ENCODE measurements at places on chromosomes 6 and 20. TPM values are rescaled to one million over a fixed set of nuclear protein-coding genes. Genes with fewer than 3 reads are reported as not detected.

GRCh38 chr6:156992020-156992804, 215.0 kb downstream of the ARID1B start:
- DNase-seq = no peak

GRCh38 chr6:72811971-72812421, 190.1 kb downstream of the KCNQ5 start:
- DNase-seq = no peak

DNA sequence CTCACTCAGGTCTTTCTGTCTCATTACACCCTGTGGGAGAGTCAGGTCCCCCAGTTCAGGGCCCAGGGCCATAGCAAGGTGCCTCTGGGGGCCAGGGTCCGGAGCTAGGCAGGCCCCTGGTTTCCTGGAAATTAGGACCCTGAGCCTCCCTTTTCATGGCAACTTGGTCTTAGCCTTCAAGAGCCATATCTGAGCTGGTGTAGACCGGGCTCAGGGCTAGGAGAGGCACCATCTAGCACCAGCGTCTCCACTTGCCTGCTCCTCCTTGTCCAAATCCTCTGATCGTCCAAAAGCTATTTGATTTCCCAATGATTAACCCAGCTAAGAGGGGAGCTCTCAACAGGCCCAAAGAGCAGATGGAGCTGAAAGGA, 5.6 kb downstream of the MDFI start:
- no peak for DNase-seq

GRCh38 chr6:110214338-110214737, 34.1 kb downstream of the CDC40 start:
- no peak for DNase-seq

The PSORS1C2 gene
- total RNA-seq = not detected

The PNPLA1 gene
- not detected for total RNA-seq

The NEU1 gene
- 23.4 TPM for total RNA-seq

DNA sequence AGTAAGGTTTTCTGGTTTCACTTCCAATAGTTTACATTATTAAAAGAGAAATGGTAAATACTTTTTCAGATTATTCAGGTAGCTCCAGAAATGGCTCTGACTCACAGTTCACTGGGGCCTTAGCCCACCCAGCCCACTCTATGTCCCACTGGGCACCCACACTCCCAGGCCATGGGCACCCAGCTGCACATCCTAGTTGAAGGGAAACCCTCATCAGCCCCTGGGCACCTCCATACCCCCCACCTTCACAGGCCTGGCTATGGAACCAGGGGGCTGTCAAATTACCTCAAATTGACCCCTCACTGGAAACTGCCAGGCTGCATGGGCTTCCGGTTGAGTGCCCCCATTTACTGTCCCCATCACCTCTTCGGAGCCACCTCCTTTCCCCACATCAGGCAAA, 51.5 kb downstream of the BMP7 start:
- no peak for DNase-seq

GRCh38 chr6:139858429-139858828, 484.0 kb upstream of the CITED2 start:
- DNase-seq = peak; percentile 18
